AG09309 (cell line): ENCODE measurements at places on chromosomes 12 and 14.

DNA sequence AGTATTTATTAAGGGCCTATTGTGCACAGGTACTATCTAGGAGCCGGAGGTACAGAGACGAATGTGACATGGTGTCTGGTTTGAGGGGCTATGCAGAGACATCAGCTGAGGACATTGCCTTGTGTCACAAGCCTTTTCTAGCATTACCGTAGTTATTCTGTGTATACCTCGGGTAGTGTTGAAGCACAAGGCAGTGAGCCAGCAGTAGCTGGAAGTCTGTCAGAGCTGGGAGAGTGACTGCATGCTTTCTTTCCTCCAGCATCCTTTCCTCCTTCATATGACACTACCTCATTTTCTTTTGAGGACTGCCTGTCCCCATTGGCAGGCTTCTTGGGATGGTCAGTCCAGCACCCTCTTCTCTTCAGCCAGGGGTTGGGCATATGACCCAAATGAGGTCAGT lies 77.0 kb downstream of the POLR3B start:
- no peak for DNase-seq

GRCh38 chr14:92964124-92965109 lies 41.5 kb downstream of the CHGA start:
- no peak for DNase-seq

DNA sequence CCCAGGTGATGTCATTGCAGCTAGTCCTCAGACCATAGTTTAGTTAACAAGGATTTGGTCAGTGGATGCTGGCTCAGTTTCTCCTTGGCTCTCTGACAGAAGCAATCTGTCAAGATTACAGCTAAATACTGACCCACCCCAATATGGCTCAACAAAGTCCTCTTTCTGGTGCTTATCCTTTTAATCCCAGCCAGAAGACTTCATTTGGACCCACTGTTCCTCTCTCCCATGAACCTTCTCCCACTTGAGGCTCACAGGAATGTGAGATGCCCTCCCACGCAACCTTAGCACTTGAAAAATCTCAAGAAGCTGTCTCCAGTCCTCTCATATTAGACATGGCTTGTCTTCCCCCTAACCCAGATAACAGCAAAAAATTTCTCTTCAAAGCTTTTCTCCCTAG lies 47.7 kb downstream of the C12orf50 start:
- DNase-seq, result no peak

- peak; percentile 52 for DNase-seq
Observed at GRCh38 chr12:90908465-90908864, 46.5 kb downstream of the CCER1 start.

DNA sequence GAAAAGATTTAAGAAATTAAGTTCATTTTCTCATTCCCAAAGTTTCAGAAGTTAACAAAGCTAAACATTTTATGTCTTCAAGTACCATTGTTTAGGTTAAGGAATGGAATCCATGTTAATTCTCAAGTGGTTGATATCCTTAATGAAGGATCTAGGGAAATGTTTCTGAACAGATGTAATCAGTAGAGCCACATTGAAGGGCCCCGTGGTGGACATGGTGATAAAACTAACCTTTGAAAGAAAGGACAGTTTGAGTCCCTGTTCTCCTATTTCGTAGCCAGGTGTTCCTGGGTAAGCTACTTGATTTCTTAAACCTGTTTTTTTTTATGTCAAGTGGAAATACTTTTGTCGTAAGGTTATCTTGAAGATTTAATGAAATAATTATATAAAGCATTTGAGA lies 4.6 kb downstream of the PPM1A start:
- DNase-seq, result no peak

- DNase-seq, result no peak
Observed at GRCh38 chr14:102187568-102188001, 47.9 kb downstream of the WDR20 start.

DNA sequence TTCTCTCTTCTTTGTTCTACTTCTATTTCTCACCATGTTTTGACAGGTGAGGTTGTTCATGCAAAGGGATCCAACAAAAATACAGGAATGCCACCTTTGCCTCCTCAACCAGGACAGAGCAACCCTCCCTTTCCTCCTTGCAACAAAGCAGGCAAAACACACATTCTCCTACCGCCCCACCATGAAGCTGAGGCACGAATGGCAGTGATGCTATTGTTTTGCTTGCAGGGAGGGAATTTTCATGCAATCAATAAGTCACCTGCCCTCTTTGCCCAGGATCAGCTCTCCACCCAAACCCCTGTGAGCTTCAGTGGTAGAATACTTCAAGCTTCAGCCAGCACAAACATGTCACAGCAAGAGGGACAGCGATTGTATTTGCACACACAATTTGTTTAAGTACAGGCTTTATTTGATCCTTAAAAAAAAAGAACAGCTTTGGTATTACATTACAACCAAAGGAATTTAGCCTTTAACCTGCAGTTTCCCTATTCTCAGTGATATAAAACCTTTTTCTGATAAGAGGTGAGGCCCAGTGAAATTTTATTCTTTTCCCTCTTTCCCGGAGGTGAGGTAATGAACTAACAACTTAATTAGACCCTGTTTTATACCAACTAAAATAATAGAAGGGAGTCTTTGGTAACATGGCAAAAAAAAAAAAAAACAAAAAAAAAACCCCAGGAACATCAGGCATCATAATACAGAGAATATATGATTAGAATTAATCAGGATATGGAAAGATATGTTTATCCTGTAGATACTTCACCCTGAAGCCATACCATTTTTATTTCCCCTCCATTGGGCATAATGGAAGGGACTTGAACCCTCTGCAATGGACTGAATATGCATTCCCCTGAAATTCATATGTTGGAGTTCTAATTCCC lies 87.0 kb upstream of the EEA1 start:
- DNase-seq, result no peak

GRCh38 chr14:88013750-88014349 lies 8.9 kb downstream of the GPR65 start:
- DNase-seq, result no peak

GRCh38 chr12:107670999-107671643 lies 14.5 kb upstream of the PWP1 start:
- no peak for DNase-seq

DNA sequence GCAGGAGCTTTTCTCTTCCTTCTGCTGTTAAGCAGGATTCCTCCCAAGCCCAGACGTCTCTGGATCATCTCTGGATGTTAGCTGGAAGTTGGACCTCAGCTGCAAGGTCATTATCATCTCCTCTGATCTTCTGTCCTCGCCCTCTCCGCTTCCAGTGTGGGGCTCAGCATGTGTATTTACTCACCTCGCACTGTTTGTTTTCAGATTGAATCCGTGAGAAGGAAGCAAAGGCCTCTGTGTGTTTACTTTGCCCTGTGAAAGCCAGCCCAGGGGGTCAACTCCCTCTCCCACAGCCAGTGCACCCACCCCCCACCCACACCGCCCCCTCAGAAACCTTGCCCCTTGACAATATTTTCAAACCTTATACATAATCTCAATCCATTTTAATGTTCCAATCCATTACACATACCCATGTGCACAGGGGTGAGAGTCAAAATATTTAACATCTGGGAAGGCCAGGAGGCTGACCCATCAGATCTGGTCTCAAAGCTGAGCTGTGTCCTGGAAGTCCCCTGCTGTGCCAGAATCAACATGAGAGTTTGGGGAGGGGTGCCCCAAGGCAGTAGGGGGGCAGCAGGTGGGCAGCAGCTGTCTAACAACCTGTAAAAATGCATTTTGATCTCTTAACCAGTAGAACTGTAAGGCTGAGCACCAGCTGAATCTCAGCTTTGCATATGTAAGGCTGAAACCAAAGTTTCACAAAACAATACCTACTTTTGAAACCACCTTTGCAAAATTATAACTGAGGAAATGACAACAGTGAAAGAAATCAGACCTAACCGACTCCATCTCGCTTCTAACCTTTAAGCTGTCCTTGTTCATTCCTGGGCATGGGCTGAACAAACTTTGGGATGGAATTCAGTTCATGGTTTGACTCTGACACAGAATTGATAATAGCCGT lies 157.9 kb downstream of the ZNF664 start:
- no peak for DNase-seq
